ENCODE measurements at places on chromosomes 4 and X. TPM values are rescaled to one million over a fixed set of nuclear protein-coding genes. Genes with fewer than 3 reads are reported as not detected.

TGIF2LX gene
- not detected for total RNA-seq

GPR173 gene
- total RNA-seq, result 0.08 TPM

KLHL13 gene
- total RNA-seq, result 5.1 TPM

GABRQ gene
- not detected for total RNA-seq

DCUN1D4 gene
- 10.9 TPM for total RNA-seq

LPAR4 gene
- total RNA-seq, result not detected

SHISA3 gene
- not detected for total RNA-seq
